LNCaP clone FGC (cell line): ENCODE measurements at places on chromosomes 2 and 18.

- DNase-seq, result no peak
These were observed 85.7 kb downstream of the SUCLG1 start for GRCh38 chr2:84373391-84373790.

- DNase-seq, result no peak
These were observed 31.4 kb downstream of the FECH start for GRCh38 chr18:57555134-57555533.

- no peak for DNase-seq
These were observed 19.6 kb upstream of the RPIA start for GRCh38 chr2:88671786-88672427.

DNA sequence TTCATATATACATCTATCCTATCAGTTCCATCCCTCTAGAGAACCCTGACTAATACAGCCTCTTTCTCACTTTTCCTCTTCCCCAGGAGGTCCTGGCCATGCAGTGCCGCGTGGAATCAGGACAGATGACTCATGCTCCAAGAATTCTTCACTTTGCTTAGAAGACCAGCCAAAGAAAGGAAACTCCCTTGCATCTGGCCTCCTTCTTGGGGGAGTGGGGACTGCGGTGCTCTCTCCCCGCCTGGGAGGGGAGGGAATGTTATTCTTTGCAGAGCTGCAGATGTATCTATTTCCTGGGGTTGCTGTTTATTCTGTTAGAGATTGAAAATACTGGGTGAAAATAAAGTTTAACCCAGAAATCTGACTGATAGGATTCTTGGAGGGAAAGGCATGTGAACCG is 111.5 kb upstream of the SH3BP4 start:
- no peak for DNase-seq

GRCh38 chr2:10303694-10304378 is 1.1 kb downstream of the HPCAL1 start:
- DNase-seq, result no peak

GRCh38 chr2:74513605-74514367 is 464 bp upstream of the TLX2 start:
- no peak for DNase-seq

DNA sequence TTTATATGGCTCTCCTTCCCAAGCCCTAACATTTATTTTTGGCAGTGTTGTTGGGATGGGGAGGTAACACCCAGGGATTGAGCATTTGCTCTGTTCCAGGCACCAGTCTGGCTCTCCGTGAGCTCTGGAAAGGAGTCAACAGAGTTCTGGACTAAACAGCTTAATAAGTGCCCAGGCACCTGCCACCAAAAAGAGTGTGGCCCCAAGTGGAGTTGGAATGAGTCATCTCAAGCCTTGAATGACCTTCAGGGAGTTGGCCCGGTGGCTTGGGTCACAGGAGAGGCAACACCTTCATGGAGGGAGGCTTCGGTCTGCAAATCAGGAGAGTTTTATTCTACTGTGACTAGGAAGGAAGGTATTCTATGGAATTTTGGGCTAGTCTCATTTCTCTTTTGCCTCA is 203.2 kb downstream of the DLGAP1 start:
- DNase-seq, result no peak

- DNase-seq, result no peak
These were observed 155.6 kb downstream of the METTL4 start for GRCh38 chr18:2415656-2416055.

DNA sequence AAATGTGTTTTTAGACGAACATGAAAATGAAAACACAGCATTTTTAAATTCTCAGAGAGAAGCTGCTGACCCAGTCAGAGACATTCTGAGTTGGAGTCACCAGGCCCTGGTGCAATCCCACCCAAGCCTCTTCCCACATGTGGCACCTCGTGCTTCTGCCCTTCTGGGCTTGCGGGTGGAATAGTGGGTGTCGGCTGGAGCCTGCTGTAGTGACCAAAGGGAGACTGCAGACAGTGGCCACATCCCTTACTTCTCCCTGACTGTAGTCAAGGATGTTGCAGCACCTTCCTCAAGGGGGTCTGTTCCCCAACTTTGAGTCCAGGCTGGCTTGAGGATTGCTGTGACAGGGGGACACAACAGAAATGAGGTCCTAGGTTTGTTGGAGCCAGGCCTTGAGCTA is 104.4 kb upstream of the GLI2 start:
- DNase-seq, result no peak
